Pancreas (tissue), 10 donors: ENCODE measurements at places on chromosomes 12 and 14. TPM values are rescaled to one million over a fixed set of nuclear protein-coding genes. Genes with fewer than 3 reads are reported as not detected.

The RPL41 gene
- 3,381 TPM for polyA plus RNA-seq

DNA sequence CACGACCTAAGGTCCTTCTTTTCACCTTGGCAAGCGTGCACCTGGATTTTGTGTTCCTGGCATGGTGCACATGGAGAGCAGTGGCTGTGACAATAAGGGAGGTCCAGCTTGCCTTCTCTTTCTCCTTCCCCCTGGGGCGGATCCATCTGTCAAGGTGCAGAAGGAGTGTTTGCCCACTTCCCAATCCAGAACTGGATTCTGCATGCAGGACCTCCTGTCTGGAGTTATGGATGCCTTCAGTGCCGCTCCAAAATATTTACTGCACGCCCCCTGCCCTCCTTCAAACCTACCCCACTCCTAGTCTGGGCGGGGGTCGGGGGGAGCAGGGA, 192.7 kb downstream of the DPF3 start:
- no peak overlapping the region for H3K27ac ChIP-seq
- no peak for DNase-seq
- H3K4me3 ChIP-seq: no peak overlapping the region
- H3K27me3 ChIP-seq: no peaks in the 10 kb centered on the region

The USP44 gene
- polyA plus RNA-seq: 2.4 TPM

DNA sequence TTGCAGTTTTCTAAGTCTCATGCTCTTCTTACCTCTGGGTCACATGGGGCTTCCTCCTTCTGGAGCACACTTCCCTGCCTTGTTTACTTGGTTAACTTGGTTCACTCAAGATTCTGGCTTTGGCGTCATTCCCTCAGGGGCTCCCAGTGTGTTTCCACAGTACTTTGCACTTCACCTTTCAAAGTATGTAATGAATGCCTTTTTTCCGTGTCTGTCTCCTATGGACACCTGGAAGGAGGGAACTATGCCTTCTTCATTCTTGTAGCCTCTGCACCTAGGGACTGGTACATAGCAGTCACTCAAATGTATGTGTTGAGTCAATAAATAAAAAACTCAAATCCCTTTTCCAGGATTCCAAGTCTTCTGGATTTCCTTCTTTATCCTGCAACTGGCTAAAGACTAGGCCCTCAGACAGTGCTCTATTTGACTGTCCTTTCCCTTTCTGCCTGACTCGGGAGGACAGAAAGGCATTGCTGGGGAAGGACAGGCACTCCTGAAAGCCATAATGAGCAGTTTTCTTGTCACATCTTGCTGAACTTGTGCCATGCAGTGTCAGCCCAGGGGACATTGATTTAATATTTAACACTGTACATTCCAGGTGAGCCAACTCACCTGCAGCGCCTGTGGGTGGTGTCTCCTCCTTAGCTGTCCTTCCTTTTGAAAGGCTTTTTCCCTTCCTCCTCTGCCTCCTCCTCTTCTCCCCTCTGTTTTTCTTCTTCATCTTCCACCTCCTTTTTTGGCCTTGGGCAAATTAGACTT, 12.8 kb downstream of the MYRFL start:
- H3K27ac ChIP-seq: peak overlapping the region; percentile 22
- no peaks in the 10 kb centered on the region for H3K27me3 ChIP-seq
- H3K4me1 ChIP-seq: peaks cover 4% of the 10 kb centered on the region
- no peak for DNase-seq

The FAM181A gene
- polyA plus RNA-seq: not detected

- H3K36me3 ChIP-seq: no peaks in the 10 kb centered on the region
- peak overlapping the region; percentile 97 for H3K27ac ChIP-seq
- peak; percentile 81 for DNase-seq
Measured at GRCh38 chr14:73764406-73765280, 50.5 kb upstream of the PNMA1 start.

DNA sequence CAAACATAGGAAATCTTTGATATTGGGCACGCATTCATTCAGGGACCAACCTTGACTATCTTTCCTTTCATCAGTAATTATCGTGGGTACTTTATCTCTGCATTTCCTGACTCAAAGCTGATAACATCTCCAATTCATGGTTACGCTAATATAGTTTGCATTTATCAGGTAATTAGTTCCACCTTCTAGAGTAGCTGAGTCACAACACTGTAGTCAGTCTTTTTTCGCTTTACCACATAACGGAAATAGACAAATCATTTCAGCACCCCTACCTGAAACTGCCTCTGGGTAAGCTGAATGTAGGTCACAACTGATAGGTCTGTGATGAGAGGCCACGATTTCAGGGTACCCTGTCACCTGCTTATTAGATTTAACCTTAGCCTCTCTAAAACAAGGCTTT, 36.7 kb upstream of the IL22 start:
- DNase-seq: no peak
- no peaks in the 10 kb centered on the region for H3K27me3 ChIP-seq
- H3K4me3 ChIP-seq: no peak overlapping the region
- no peak overlapping the region for H3K27ac ChIP-seq
- H3K36me3 ChIP-seq: no peaks in the 10 kb centered on the region
- peaks cover 11% of the 10 kb centered on the region for H3K4me1 ChIP-seq

DNA sequence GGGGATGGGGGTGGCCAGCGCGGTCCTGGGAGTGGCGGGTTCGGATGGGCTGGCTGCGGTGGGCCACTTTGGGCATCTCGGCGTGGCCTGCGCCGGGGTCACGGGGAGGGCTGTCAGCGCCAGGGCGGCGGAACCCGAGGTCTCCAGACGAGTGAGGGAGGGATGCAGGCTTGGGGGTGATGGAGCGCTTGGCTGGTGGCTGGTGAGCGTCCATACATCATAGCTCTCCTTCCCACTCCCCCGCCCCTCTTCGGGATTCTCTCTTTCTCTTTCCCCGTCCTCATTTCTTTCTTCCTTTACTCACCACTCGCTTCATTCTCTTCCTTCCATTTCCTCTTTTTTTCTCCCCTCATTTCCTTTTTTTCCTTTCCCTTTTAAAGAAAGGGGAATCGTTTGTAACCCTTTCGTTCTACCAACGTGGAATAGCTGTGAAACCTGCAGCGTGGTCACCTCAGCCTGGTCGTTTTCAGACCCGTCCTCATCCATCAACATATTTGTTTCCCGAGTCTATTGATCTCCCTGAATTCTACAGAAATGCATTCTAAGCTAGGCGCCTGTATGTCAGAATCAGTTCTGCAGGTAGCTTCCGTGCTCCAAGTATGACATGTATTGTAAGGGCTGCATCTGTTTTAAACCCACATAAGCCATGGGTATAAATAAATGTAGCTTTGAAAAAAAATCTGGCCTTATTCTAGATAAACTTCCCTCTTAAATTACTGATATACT, 260.3 kb upstream of the E2F7 start:
- H3K27ac ChIP-seq: no peak overlapping the region
- H3K4me1 ChIP-seq: no peaks in the 10 kb centered on the region

- H3K4me3 ChIP-seq: no peak overlapping the region
- H3K27ac ChIP-seq: no peak overlapping the region
- no peaks in the 10 kb centered on the region for H3K27me3 ChIP-seq
- no peaks in the 10 kb centered on the region for H3K36me3 ChIP-seq
- peaks cover 5% of the 10 kb centered on the region for H3K4me1 ChIP-seq
Measured at GRCh38 chr14:70881549-70882177, 25.6 kb upstream of the PCNX1 start.

DNA sequence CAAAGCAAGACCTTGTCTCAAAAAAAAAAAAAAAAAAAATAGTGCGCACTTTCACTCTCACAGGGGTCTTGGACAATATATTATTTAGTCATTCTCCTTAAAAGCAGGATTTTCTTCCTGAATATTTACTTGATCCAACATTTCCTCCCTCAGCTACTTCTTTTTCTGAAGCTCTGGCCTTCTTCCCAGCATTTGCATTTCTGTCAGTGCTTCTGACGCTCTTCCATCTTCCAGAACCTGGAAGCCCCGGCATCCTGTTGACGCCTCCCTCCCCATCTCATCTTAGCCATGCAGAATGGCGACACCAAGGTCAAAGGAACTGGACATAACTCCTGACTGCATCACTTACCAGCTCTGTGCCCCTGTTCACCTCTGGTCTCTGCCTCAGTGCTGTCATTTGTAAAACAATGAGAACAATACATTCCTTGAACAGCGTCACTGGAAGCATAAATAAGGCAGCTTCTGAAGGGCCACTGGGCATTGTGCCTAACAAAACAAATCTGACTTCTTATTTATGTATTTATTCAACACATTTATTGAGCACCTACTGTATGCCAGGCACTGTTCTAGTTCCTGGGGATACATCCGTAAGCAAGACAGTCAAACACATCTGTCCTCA, 90.9 kb upstream of the MDM1 start:
- no peaks in the 10 kb centered on the region for H3K27me3 ChIP-seq
- no peaks in the 10 kb centered on the region for H3K4me1 ChIP-seq
- no peak overlapping the region for H3K4me3 ChIP-seq
- H3K36me3 ChIP-seq: no peaks in the 10 kb centered on the region
- no peak for DNase-seq

DNA sequence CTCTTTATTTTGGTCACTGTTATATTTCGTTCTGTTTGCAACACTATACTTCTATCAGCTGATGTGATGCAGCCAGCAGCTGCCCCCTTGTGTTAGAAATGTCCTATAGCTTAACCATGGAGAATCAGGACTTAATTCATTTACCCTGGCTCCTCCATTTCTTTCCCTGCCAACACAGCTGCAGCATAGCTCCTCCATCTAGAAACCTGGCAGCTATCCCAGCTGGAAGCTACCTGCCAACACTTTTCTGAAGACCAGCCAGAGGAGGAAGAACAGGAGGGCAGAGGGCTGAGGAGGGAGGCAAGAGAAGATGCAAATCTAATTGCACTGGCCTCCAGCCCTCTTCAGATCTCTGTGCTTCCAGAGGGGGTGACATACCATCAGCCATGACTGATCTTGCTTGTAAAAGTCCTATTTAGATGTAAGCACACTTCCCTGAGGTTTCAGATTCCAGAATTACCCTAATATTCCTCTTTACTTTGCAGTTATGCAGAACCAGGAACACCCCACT, 156.8 kb upstream of the TMEM260 start:
- no peaks in the 10 kb centered on the region for H3K27me3 ChIP-seq
- no peaks in the 10 kb centered on the region for H3K4me1 ChIP-seq
- DNase-seq: peak; percentile 60
- H3K36me3 ChIP-seq: no peaks in the 10 kb centered on the region
- H3K27ac ChIP-seq: no peak overlapping the region
- no peak overlapping the region for H3K4me3 ChIP-seq

GRCh38 chr12:92938018-92938417, 8.9 kb upstream of the EEA1 start:
- H3K36me3 ChIP-seq: no peaks in the 10 kb centered on the region
- H3K4me3 ChIP-seq: no peak overlapping the region
- DNase-seq: no peak
- no peaks in the 10 kb centered on the region for H3K27me3 ChIP-seq
- H3K27ac ChIP-seq: no peak overlapping the region

The SETD3 gene
- polyA plus RNA-seq: 24.5 TPM

GRCh38 chr12:111034083-111034885, 113.9 kb upstream of the MYL2 start:
- no peak for DNase-seq
- H3K4me3 ChIP-seq: no peak within 1 kb of the TSS
- H3K4me1 ChIP-seq: no peaks in the 10 kb centered on the region
- no peak within 1 kb of the TSS for H3K27ac ChIP-seq
- H3K27me3 ChIP-seq: no peaks in the 10 kb centered on the region
- H3K36me3 ChIP-seq: no peaks in the 10 kb centered on the region

- H3K27me3 ChIP-seq: no peaks in the 10 kb centered on the region
- H3K4me1 ChIP-seq: no peaks in the 10 kb centered on the region
- no peak overlapping the region for H3K4me3 ChIP-seq
Measured at GRCh38 chr12:116718655-116719454, 19.0 kb downstream of the SPRING1 start.

GRCh38 chr12:902581-902980, 46.9 kb downstream of the RAD52 start:
- no peaks in the 10 kb centered on the region for H3K27me3 ChIP-seq
- peaks cover 40% of the 10 kb centered on the region for H3K36me3 ChIP-seq
- no peak overlapping the region for H3K27ac ChIP-seq

GRCh38 chr12:45879363-45879895, 110.9 kb downstream of the SCAF11 start:
- no peaks in the 10 kb centered on the region for H3K36me3 ChIP-seq
- H3K4me1 ChIP-seq: no peaks in the 10 kb centered on the region
- no peaks in the 10 kb centered on the region for H3K27me3 ChIP-seq
- no peak for DNase-seq

The PZP gene
- polyA plus RNA-seq: not detected

The HPD gene
- 2.8 TPM for polyA plus RNA-seq

GRCh38 chr12:103854372-103854973, 13.4 kb upstream of the NT5DC3 start:
- H3K4me1 ChIP-seq: peaks cover 7% of the 10 kb centered on the region
- no peak overlapping the region for H3K27ac ChIP-seq
- no peak overlapping the region for H3K4me3 ChIP-seq
- H3K36me3 ChIP-seq: no peaks in the 10 kb centered on the region
- H3K27me3 ChIP-seq: no peaks in the 10 kb centered on the region

GRCh38 chr12:66971816-66972215, 292.9 kb upstream of the GRIP1 start:
- no peaks in the 10 kb centered on the region for H3K4me1 ChIP-seq
- H3K27me3 ChIP-seq: no peaks in the 10 kb centered on the region
- H3K4me3 ChIP-seq: no peak overlapping the region
- H3K27ac ChIP-seq: no peak overlapping the region

- no peaks in the 10 kb centered on the region for H3K27me3 ChIP-seq
- no peak overlapping the region for H3K27ac ChIP-seq
- no peaks in the 10 kb centered on the region for H3K4me1 ChIP-seq
- no peaks in the 10 kb centered on the region for H3K36me3 ChIP-seq
Measured at GRCh38 chr12:72010356-72010755, 71.7 kb downstream of the TPH2 start.

The GYS2 gene
- polyA plus RNA-seq: not detected

The LTB4R gene
- polyA plus RNA-seq: 13.0 TPM

GRCh38 chr14:65901595-65901994, 489.1 kb downstream of the FUT8 start:
- no peaks in the 10 kb centered on the region for H3K36me3 ChIP-seq
- no peaks in the 10 kb centered on the region for H3K4me1 ChIP-seq
- H3K27me3 ChIP-seq: no peaks in the 10 kb centered on the region

The GDF3 gene
- not detected for polyA plus RNA-seq

DNA sequence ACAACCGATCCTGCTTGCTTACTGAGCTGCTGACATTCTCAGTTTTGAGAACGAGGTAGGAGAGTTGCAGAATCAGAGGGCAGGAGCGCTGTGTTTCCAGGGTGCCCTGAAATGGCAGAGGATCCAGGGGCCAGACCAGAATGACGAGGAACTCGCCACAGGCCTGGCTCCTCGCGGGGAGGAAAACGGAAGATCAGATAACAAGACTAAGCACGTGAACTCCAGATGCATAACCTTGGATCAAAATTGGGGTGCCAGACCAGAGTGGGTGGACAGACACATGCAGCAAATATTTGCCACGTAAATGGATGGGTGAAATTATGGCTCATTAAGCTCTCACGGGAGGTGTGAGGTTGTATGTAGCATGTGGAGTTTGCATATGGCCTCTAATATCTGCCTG, 46.5 kb downstream of the ELK3 start:
- DNase-seq: no peak
- H3K36me3 ChIP-seq: no peaks in the 10 kb centered on the region
- H3K27me3 ChIP-seq: no peaks in the 10 kb centered on the region
- H3K4me3 ChIP-seq: no peak overlapping the region
- no peaks in the 10 kb centered on the region for H3K4me1 ChIP-seq

The TAS2R7 gene
- polyA plus RNA-seq: not detected

- no peak for DNase-seq
- H3K27ac ChIP-seq: no peak overlapping the region
- H3K4me1 ChIP-seq: no peaks in the 10 kb centered on the region
- no peaks in the 10 kb centered on the region for H3K27me3 ChIP-seq
Measured at GRCh38 chr12:40446385-40446784, 221.6 kb downstream of the LRRK2 start.

The SERPINA1 gene
- polyA plus RNA-seq: 246 TPM
